ENCODE measurements at places on chromosomes 4 and X.

- DNase-seq = no peak
These were observed 22.0 kb upstream of the PHKA2 start for GRCh38 chrX:19005909-19006308.

GRCh38 chr4:20638825-20639224 lies 61.4 kb upstream of the PACRGL start:
- DNase-seq = no peak

GRCh38 chr4:185384930-185385331 lies 10.8 kb downstream of the LRP2BP start:
- DNase-seq = no peak

GRCh38 chr4:117637347-117637746 lies 396.9 kb upstream of the NDST3 start:
- DNase-seq = no peak

GRCh38 chrX:107654566-107654871 lies 26.2 kb downstream of the PRPS1 start:
- no peak for DNase-seq

DNA sequence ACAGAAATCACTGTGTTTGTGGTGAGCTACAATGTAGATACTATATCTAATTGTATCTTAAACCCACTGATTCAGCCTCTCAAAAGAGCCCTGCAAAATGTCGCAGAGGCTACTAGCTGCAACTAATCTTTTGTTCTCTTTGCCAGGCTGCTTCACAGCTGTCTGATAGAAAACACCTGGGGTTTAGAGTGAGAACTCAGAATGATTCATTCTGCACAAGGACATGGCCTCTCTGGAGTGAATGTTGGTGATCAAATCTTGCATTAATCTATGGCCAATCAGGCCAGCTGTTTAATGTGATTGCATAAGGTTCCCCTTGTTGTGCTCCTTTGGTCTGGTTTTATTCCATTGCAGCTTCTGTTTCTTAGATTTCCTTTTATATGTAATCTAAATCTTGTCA lies 100.3 kb downstream of the EMCN start:
- DNase-seq = no peak

DNA sequence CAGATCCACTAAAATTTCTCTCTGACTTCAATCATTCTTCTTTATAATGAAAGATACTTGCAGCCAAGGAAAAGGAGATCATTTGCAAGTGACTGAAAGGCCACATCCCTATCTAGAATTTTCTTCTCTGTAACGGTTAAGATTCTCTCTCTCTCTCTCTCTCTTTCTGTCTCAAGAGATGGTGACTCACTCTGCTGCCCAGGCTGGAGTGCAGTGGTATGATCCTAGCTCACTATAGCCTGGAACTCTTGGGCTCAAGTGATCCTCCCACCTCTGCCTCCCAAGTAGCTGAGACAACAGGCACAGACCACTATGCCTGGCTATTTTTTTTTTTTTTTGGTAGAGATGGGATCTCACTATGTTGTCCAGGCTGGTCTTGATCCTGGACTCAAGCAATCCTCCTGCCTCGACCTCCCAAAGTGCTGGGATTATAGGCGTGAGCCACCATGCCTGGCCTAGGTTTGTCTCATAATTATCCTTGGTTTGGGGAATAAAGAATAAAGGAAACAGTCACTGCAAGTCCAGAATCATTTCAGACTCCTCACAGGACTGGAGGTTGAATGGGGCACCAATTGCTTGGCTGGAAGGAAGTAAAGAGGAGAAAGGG lies 33.3 kb upstream of the GALNT7 start:
- DNase-seq = no peak

- DNase-seq = no peak
These were observed 9.4 kb downstream of the AIMP1 start for GRCh38 chr4:106325800-106326199.

GRCh38 chr4:22430626-22431025 lies 85.2 kb downstream of the ADGRA3 start:
- DNase-seq = no peak

- no peak for DNase-seq
These were observed 6.1 kb downstream of the AKAP17A start for GRCh38 chrX:1597345-1598020.

DNA sequence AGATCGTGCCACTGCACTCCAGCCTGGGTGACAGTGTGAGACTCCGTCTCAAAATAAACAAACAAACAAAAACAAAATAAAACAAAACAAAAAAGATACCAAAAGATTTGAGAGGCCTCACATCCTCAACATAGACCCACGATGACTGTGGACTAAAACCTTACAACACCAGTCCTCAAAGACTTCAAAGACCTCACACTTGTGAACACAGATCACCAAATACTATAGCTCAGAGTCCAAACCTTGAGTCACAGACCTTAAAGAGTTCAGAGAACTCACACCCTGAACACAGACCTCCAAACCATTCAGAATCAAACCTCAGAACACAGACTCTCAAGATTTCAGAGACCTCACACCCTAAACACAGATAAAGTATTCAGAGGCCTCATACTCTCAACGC lies 12.7 kb upstream of the PAGE4 start:
- DNase-seq = no peak

Measured in liver (tissue), 10 donors.